ENCODE measurements at places on chromosomes 4 and X. TPM values are rescaled to one million over a fixed set of nuclear protein-coding genes. Genes with fewer than 3 reads are reported as not detected.

REPS2 gene
- total RNA-seq = 15.3 TPM

GRCh38 chr4:174396599-174397110 lies 112.9 kb downstream of the CEP44 start:
- no peak for DNase-seq

CXCL11 gene
- not detected for total RNA-seq

DNA sequence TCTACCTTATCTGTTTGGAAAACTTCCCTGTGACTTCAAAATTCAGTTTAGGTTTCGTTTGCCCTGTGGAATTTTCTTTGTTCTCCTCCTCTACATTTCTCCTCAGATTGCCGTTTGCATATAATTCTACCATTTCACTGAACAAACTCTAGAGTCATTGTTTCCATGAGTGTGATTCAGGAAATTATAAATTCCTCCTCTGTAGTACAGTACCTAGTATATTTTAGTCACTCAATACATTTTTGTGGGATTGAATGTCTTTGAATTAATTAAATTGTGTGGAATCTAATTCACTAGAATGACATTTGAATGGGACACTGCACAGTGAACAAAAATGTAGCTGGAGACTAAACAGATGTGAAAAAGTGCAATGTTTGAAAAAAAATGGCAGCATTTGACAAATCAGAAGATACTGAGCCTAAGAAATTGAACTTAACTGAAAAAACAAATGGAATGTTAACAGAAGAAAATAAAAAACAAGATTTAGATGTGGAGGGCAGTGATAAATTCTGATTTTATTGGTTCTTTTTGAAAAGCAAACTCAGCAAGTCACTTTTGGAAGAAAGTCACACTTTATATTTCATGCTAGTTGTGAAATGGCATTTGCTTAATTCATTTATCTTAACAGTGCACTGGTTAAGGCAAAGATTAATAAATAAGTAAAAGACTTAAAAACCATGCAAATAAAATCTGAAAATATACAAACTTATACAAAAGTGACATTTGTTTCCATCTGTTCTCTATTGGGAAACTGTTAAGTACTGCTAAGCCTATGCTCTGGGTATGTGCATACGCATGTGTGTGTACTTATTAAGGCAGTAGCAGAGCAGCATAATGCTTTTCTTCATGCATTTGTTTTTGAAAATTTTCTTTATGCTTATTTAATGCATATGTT lies 512.3 kb downstream of the FAT4 start:
- no peak for DNase-seq

DNA sequence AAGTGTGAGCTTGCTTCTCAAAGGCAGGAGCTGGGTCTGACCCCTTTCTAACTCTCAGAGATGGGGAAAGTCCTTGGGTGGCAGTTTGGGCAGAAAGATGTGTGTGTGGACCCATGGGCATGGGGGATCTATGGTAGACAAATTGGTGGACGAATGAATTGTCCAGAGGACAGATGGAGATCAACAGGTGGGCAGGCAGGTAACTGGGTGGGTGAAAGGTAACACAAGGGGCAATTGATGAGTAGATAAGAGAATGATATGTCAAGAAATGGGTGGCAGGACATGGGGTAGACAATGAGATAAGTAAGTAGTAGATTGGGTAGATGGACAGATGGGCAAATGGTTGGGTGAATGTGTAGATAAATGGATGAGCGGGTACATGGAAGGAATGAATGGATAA lies 2.9 kb upstream of the KCND1 start:
- DNase-seq = no peak

DNA sequence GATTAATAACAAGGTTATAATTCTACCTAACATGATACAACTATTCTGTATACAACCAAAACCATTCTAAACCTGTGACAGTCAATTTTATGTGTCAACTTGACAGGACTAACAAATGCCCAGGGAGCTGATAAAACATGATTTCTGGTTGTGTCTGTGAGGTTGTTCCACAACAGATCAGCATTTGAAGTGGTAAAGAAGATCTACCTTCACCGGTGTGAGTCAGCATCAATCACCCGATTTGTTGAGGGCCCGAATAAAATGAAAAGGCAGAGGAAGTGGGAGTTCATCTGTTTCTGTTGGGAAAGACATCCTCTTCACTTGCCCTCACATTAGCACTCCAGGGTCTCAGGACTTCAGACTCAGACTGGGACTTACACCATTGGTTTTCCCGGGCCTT lies 187.9 kb downstream of the MAB21L2 start:
- DNase-seq = no peak

TLR3 gene
- total RNA-seq = 12.9 TPM

GRCh38 chr4:148152868-148153625 lies 289.2 kb downstream of the NR3C2 start:
- no peak for DNase-seq

DNA sequence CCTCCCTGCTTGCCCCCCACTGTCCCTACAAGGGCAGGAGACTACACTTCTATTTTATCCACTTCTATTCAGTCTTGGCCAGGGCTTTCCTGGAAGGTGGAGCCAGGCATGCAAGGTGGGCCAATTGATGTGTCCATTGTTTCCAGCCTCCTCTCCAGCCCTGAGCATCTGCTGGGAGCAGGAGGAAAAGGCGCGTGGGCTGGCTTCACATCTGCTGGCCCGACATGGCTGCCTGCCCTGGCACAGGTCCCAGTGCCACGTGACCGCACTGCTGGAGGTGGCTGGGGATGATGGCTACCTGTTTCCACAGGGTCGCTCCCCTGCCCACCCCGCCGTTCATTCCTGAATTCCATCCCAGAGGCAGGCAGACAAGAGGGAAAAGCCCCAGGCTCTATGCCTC lies 247.7 kb downstream of the AFAP1 start:
- no peak for DNase-seq

CT55 gene
- not detected for total RNA-seq

- DNase-seq = peak; percentile 44
Observed at GRCh38 chrX:2897311-2897689, 31.8 kb downstream of the ARSD start.

GRCh38 chr4:78650106-78651024 lies 98.8 kb downstream of the ANXA3 start:
- no peak for DNase-seq

- no peak for DNase-seq
Observed at GRCh38 chr4:84579403-84579776, 3.5 kb upstream of the CDS1 start.

DNA sequence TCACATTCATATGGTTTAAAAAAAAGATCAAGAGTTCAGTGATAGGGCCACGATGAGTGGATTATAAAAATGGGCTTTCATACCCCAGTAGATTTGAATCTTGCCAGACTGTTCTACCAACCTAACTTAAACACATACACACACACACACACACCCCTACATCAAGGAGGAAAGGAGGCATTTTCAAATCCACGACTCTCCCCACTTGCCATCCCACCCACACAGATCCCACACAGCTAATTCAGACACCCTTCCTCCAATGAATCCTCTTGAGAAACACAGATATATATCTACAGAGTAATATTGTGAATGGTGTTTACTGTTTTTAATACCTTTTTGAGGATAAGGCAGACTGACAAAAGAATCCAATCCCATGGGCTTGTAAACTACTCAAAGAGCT lies 16.8 kb downstream of the SUPT20HL1 start:
- DNase-seq = no peak

DNA sequence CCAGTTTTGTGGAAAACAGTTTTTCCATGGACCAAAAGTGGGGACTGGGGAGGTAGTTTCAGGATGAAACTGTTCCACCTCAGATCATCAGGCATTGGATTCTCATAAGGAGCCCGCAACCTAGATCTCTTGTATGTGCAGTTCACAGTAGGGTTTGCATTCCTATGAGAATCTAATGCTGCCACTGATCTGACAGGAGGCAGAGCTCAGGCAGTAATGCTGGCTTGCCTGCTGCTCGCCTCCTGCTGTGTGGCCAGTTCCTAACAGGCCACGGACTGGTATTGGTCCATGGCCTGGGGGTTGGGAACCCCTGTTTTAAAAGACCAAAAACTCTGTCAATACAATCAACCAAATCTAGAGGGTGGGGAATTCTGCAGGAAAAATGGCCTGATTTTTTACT lies 100.0 kb upstream of the EOLA2 start:
- no peak for DNase-seq

- no peak for DNase-seq
Observed at GRCh38 chr4:25755911-25756310, 100.3 kb downstream of the SLC34A2 start.

- no peak for DNase-seq
Observed at GRCh38 chrX:125378205-125378604, 58.5 kb downstream of the TEX13C start.

BMPR1B gene
- 1.6 TPM for total RNA-seq

- no peak for DNase-seq
Observed at GRCh38 chr4:62872856-62873255, 1536.4 kb downstream of the TECRL start.

GABRQ gene
- total RNA-seq = not detected
